Activated T-cell treated with anti-CD3 and anti-CD28 coated beads, Interleukin-2, amount 50 U/mL, for 72 hours (primary cell): ENCODE measurements at places on chromosomes 2 and 18.

DNA sequence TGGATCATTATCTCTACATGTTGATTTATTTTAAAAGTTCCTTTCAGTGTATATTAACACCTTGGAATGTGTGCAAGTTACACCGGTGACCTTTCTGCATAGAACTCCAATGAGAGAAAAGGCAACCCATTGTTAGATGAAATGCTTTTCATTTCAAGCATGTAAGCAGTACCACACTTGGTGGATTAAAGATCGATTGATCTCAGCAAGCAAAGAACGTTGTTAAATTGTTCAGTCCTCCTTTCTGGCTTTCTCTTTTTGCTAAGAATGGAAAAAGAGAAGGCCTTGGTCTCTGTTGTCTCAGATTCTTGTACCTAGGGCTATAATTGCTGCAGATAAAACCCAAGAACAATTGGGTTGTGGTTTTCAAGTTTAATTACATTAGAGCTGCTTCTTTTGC lies 843.0 kb downstream of the DPP10 start:
- DNase-seq = no peak

- DNase-seq = no peak
Measured at GRCh38 chr2:153059338-153060052, 341.1 kb downstream of the ARL6IP6 start.

DNA sequence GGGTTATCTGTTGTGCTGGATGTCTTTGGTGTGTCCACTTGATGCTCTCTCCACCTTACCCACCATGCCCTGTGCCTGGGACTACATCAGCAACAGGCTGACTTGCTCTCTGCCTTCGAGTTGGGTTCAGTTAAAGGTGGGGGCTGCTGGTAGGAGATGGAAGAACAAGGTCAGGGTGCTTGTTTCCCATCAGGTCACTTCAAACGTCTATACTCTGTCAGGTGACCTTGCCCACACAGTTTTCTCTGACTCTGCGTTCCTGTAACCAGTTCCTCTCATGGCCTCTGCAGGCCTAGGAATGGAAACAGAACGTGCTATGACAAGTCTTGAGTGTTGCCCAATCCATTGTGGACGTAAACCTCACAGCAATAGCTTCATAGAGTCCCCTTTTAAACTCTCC lies 38.4 kb upstream of the PAPOLG start:
- no peak for DNase-seq

DNA sequence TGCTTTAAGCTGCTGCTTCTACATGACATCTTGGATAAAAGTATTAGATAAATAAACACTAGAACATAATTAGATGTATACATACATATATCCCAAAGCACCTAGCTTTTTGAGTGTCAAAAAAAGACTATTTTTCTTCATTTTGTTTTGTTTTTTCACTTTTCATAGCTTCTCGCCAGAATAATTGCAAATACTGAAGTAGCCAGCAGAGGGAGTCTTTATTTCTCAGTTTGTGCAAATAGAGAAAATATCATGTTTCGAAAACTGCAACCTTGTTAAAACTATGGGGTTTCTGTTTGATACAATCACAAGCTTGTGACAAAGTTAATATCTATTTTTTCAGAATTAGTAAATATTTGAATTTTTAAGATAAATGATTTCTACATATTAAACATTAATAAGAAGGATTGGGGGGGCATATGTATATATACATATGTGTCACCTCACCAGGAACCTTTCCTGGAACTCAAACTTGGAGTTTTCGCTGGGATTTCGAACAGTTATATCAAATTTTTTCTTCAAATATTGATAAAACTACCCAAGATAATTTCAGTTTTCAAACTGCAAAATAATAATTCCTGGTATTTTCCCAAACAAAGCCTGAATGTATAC lies 61.0 kb downstream of the GRB14 start:
- DNase-seq = no peak

DNA sequence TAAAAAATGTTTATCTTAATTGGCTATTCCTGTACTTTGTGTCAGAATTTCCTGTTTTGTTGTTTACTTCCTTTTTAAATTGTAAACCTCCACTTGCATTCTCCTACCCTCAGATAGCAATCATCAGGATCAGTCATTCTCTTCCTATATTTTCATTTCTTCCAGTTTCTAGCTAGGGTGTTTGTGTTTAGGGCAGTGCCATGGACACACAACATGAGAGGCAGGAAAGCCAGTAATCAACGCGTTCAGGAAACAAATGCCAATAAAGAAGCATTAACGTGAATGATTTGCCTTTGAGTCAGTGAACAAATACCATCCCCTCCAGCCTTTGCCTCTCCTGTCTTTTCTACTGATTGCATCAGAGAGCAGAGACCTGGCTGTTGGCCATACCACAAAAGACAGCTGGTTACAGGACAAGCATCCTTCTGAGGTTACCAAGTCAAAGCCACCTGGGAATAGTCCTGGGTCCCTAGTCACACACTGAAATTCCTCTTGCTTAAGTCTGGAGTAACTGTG lies 56.7 kb upstream of the FHL2 start:
- no peak for DNase-seq

- peak; percentile 13 for DNase-seq
Measured at GRCh38 chr2:74573747-74574562, 19.4 kb downstream of the DOK1 start.

DNA sequence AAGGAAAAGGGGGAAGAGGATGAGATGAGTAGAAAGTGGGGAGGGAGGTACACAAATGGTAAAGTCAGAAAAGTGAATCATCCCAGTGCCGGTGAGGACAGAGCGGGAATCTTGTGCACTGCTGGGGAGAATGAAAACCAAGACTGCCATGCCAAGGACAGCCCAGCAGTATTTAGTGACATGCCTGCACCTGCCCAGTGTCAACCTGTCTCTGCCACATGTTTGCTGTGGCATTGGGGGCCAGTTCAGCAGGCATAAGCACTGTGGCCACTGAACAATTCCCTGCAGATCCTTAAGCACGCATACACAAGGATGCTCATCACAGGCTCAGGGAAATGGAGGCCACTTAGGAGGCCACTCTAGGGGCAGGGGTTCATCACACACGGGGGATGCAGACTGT lies 5.2 kb upstream of the KCNK3 start:
- DNase-seq = no peak

GRCh38 chr18:79400091-79400590 lies 4.4 kb downstream of the NFATC1 start:
- peak; percentile 65 for DNase-seq

DNA sequence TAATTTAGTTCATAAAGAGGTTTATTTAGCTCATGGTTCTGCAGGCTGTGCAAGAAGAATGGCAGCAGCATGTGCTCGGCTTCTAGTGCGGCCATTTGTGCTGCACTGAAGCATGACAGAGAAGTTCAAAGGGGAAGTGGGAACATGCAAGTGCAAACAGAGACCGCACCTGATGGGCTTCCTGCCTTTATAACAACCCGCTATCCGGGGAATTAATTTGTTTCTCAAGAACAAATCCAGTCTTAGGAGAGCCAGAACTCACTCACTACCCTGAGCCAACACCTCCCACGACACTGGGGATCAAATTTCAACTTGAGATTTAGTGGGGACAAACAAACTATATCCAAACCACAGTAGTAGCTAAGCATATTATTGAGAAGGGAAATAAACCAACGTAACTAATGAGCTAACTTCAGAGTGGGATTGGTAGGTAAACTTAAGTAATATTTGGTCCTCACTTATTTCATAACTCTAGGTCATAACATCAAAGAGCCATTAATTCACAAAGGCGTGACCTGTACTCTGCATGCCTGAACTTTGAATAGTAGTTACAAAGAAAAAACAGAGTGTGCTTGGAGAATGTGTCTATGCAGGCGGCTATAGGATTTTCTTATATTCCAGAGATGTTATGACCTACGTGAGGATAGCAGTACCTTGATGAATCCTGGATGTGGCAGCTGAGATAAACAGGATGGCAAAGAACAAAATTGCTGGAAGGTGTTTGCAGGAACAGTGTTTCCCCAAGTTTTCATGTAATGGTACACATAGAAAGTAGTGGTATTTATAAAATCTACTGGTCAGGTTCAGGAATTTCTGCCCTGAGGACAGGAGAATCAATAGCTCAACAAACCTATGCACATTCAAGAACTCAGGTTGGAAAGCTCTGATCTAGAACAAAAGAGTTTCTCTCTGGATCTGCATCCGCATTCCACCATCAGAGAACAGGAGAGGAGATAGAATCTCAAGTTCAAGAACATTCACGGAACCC lies 845.9 kb upstream of the ID2 start:
- DNase-seq = no peak

GRCh38 chr18:76619621-76620315 lies 124.7 kb upstream of the ZNF516 start:
- DNase-seq = no peak

- DNase-seq = no peak
Measured at GRCh38 chr2:88442061-88442460, 10.4 kb downstream of the FOXI3 start.

DNA sequence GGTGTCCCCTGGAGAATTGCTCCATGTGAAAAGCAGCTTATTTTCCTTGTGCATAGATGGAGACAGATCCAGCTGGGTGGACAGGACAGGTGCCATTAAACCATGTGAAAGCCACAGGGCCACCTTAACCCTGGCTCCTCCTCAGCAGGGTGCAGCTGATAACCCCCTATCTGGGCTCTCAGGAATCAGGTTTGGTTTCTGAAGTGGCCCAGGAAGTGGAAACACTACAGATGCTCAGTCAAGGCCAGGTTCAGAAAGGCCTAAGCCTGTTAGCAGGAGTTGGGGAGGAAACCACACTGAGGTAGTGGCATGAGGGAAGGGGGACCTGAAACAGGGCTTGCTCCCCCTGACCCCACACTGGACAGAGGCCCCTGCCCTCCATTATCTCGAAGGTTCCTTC lies 217.0 kb downstream of the SPP2 start:
- DNase-seq = no peak

- DNase-seq = no peak
Measured at GRCh38 chr2:12715258-12716031, 1.3 kb upstream of the TRIB2 start.

- no peak for DNase-seq
Measured at GRCh38 chr18:74587441-74587840, 10.2 kb upstream of the ZNF407 start.

GRCh38 chr2:225488743-225489142 lies 89.2 kb downstream of the NYAP2 start:
- no peak for DNase-seq

DNA sequence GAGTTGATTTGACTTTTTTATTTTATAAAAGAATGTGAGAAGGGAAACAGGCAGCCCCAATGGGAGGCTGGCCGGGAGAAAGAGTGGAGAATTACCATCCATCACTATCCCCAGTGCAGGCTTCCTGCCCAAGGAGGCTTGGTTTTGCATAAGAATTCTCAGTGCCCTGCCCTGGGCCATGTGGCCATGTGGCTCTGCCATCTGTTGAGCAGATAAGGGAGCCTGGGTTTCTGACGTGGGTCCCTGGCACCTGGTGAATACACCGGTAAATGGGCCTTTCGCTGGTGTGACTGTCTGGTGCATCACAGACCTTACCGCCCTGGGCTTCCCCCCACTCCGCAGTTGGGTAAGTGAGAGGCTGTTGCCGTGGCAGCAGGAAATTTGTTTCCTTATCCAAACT lies 54.5 kb upstream of the TMEM163 start:
- DNase-seq = no peak

GRCh38 chr2:10297191-10297830 lies 5.4 kb upstream of the HPCAL1 start:
- no peak for DNase-seq

DNA sequence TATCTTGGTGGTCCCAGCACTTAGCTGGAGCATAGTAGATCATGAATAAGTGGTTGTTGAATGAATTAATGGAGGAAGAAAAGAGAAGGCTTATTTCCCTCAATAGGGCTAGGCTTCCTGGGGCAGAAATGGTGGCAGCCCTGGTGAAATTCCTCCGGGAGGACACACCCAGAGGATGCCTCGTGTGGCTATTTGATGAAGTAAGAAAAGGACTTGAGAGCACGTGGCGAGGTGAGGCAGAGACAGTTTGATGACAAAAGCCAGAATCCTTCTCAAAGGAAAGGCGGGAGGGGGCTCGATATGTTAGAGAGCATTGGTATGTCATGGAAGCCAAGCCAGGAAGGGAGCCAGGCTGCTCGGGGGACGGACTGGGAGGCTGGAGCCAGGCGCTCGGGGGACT lies 14.7 kb downstream of the FAM228A start:
- DNase-seq = no peak

- DNase-seq = no peak
Measured at GRCh38 chr2:234789556-234790325, 162.1 kb upstream of the SH3BP4 start.

DNA sequence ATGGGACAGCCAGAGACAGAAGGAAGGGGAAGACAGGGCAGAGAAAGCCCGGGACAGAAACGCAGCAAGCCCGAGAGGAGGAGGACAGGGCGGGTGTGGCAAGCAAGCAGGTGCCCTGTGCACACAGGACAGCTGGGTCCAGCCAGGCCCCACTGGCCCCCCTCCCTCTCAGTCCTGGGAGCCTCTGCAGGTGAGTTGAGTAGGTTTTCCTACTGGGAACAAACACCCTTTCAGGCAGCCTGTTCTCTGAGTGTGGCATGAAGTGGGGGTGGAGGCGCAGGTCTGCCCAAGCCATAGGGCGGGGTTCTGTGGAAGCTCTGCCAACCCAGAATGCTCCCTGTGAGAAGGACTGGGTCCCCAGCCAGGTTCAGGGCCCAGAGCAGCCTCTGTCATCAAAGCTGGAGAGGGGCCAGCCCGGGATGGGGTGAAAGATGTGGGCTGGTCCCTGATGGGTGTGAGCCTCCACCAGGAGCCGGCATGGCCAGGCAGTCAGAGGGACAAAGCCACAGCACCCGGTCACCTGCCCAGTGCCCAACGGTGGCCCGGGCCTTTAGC lies 129.4 kb downstream of the TFCP2L1 start:
- no peak for DNase-seq

DNA sequence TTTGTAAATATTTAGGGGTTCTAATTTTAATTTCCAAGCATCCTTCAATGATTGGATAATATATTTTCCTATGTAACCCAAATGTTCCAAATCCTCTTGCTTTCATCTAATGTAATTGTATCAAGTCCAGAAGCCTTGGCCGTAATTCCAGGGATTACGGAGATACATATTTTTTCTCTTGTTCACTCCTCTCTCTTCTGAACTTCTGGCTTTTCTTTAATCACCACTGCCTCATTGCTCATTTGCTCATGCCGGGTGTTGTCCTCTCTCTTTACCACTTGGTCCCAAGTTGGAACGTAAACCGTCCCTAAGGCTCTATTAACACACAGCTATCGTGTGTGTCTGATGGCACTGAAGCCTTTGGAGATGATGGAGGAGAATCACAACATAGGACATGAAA lies 188.7 kb upstream of the COL3A1 start:
- DNase-seq = no peak

GRCh38 chr2:109660046-109660860 lies 46.1 kb downstream of the SOWAHC start:
- DNase-seq = no peak
